T-helper 2 cell treated with Interferon-gamma antibody and Interleukin-4, amounts not matched to agents 5 μg/mL and 100 μg/mL, for 36 hours (primary cell): ENCODE measurements at places on chromosomes 12 and 14.

DNA sequence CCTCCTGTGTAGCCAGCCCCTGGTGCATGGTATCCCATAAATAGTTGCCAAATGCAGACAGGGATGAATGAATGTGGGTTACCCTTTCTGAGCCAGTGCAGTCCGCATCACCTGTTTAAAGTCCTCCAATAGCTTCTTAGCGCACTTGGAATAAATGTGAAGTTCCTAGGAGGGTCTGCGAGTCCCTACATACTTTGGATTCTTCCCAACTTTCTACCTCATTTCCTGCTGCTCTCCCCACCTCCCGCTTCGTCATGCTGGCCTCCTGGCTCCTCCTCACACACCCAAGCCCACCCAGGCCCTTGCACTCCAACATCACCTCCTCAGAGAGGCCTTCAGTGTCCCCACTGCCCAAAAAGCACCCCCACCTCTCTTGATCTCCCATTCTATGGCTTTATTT, 17.7 kb downstream of the RFX4 start:
- no peak for DNase-seq

- peak; percentile 45 for DNase-seq
Measured at GRCh38 chr14:50040401-50040775, 76.0 kb downstream of the VCPKMT start.

GRCh38 chr12:50016501-50017475, 8.5 kb downstream of the RACGAP1 start:
- no peak for DNase-seq

GRCh38 chr12:67754933-67755697, 106.6 kb downstream of the DYRK2 start:
- DNase-seq, result no peak

- no peak for DNase-seq
Measured at GRCh38 chr12:74563927-74564326, 26.3 kb downstream of the ATXN7L3B start.

- DNase-seq, result no peak
Measured at GRCh38 chr12:16008421-16008824, 97.3 kb downstream of the DERA start.

GRCh38 chr12:111993292-111994150, 19.4 kb downstream of the TMEM116 start:
- DNase-seq, result no peak

DNA sequence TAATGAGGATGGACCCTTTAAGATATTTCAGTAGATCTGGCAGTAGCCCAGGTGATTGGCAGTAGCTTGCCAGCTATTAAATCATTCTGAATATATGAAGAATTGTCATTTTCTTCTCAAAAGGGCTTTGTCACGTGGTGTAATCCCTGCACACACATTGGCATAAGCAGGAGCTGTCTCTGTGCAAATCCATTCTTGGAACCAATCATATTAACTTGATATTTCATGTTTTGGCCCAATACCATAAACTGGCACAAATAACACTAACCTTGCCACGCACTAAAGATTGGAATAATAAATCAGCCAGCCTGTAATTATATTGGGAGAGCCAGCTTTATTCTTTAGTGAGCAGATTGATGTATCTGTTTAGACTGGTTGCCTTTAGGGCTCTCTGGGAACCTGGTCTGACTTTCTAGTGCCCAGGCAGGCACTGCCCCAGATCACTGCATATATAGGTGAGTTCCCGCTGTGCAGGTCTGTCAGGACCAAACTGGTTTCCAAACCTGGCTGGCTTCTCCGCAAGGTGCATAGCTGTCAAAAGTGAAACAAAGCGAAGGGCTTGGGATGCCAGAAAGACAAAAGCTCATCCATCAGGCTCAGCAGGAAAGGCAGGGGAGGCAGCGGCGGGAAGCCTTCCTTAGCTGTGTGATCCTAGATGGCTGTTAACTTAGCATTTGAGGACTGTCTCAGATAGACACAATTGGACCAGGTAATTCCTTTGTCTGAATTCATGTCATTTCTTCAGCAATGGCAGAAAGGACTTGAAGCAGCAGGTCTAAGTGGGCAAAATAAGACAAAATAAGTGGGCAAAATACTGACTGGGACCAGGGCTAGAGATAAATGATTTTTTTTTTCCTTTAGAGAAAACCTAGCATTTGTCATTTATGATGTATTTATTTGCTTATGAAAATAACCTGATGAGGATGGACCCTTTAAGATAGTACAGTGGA, 128.8 kb upstream of the DYRK2 start:
- no peak for DNase-seq

GRCh38 chr12:101238306-101238705, 28.3 kb upstream of the SLC5A8 start:
- DNase-seq, result no peak

- no peak for DNase-seq
Measured at GRCh38 chr14:59761851-59762250, 108.7 kb downstream of the RTN1 start.

- DNase-seq, result no peak
Measured at GRCh38 chr14:20167091-20167490, 23.6 kb upstream of the OR11G2 start.

- no peak for DNase-seq
Measured at GRCh38 chr12:29226616-29227015, 77.5 kb downstream of the FAR2 start.

DNA sequence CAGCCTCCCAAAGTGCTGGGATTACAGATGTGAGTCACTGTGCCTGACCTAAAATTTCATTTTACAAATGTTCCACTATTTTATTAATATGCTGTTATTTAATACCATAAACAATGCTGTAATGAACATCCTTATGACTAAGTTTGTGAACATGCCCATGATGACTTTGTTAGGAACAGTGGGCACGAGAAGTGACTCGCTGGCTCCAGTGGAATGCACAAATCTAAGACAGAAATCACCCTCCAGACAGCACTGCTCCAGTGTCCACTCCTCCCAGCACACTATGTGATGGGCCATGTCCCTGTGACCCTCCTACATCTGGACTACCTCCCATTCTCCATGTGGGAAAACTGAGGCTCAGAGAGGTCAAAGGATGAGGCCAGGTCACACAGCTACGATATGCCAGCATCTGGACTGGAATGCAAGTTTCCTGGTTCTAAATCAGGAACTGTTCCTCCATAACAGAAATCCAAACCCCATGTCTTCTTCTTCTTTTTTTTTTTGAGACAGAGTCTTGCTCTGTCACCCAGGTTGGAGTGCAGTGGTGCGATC, 57.9 kb downstream of the GPR68 start:
- DNase-seq, result no peak

GRCh38 chr14:60346706-60347105, 97.7 kb downstream of the PPM1A start:
- DNase-seq, result no peak

DNA sequence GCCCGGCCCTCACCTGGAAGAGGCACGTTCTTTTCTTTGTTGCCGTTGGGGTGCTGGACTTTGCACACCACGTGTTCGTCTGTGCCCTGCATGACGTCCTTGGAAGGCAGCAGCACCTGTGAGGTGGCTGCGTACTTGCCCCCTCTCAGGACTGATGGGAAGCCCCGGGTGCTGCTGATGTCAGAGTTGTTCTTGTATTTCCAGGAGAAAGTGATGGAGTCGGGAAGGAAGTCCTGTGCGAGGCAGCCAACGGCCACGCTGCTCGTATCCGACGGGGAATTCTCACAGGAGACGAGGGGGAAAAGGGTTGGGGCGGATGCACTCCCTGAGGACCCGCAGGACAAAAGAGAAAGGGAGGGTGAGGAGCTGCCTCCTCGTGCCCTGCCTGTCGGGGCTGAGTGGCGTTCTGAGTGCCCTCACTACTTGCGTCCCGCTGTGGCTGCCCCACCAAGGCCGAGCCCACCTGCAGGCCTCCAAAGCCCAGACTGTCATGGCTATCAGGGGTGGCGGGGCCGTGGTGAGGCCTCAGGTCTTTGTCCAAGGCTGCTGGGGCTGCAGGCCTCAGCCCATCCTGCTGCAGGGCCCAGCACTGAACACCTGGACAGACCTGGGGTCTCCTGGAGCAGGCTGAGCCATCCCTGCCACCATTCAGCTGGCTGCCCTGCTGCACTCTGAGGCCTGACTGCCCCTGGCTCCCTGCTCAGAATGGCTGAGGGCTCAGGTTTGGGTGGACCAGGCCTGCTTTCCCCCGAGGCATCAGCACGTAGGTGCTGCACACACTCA, 329.7 kb downstream of the TMEM121 start:
- no peak for DNase-seq
